ENCODE measurements at places on chromosomes 7 and 10. TPM values are rescaled to one million over a fixed set of nuclear protein-coding genes. Genes with fewer than 3 reads are reported as not detected.

NOLC1 gene
- polyA plus RNA-seq: 60.9 TPM

PGAM2 gene
- polyA plus RNA-seq: not detected

HOXA10 gene
- polyA plus RNA-seq: 0.47 TPM

C10orf105 gene
- 0.01 TPM for polyA plus RNA-seq

SLC18A3 gene
- polyA plus RNA-seq: not detected

TAS2R3 gene
- polyA plus RNA-seq: 0.19 TPM

DNA sequence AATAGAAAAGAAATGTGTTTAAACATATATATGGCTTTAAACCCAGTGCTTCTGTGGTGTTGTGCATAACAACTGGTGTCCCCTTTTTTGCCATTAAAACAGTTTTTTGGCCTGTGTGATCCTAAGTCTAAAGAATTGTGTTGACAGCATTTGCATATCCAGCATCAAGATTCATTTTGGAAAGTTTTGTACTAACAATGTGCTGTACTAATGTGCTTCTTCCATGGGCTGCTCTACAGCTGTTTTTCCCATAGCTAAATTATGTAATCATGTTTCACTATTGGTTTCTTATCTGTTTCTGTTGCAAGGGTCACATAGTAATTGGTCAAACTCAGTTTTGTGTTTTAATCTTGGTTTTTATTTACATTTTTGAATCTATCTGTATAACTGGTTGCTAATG lies 5.5 kb downstream of the CNNM2 start:
- no peak for DNase-seq

- no peak for DNase-seq
These were observed 9.5 kb upstream of the TRPV6 start for GRCh38 chr7:142894985-142895593.

DNA sequence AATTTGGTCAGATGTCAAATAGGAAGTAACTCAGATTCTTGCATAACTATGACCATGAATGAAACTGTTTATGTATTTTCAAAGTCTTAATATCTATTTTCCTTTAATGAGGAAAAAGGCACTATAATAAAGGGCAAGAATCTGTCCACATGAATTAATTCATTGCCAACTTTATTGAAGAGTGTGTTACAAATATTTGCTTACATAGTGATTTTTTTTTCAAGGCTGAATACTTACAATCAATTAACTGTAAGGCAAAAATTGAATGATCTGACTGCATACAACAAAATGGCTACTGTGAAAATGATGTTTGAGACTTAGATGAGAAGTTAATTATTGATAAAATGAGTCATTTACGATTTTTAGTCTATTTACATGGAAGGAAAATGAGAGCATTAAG lies 475.0 kb downstream of the DNAJB9 start:
- DNase-seq: no peak

DNA sequence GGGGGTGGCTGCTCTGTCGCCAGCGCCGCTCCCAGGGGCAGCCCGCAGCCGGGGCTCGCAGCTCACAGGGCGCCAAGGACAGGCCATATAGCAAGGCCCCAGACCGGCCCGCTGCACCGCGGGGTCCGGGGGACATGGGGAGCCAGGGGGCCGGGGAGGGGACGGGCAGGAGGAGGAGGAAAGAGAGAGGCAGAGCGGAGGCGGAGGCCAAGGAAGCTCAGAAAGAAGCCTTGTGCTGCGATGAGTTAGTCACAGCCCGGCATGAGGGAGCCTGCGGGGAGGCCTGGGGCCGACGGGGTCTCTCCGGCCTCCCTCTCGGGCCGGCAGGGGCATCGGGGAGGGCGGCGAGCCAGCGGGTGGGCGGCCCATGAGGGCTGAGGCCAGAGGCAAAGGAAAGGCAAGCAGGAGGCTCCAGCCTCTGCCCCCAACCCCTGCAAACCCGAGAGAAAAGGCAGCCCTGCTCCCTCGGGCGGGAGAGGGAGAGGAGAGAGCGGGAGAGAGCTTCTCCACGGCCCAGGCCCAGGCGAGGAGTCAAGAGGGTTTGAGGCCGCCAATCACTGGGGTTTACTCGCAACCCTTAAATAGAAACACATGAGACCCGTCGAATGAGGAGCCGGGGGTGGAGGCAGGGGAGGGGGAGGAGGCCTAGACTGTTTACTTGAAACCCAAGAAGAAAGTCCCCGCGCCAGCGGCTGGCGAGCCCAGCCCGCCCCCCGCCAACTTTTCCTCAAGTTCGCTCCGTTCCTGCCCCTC lies 167.9 kb downstream of the NEURL1 start:
- DNase-seq: peak; percentile 88

DNA sequence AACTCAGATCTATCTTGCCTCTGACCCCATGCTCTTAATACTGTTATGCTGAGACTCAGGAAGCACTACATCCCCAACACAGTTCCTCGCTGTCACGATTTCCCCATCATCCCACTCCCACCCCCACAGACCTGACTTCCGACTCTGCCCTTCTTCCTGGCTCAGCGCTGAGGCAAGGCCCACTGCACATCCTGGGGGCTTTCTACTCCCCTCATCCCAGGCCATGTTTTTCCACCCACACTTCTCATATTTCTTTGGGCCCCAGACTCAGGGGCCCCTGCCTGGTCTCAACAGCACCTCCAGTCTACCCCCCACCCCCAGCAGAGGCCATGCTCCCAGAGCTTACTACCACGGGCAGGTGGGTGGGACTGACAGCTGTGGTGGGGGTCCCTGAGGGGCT lies 7.7 kb upstream of the NDST2 start:
- no peak for DNase-seq

GRCh38 chr7:32204361-32205018 lies 134.3 kb upstream of the PDE1C start:
- peak; percentile 41 for DNase-seq

DNA sequence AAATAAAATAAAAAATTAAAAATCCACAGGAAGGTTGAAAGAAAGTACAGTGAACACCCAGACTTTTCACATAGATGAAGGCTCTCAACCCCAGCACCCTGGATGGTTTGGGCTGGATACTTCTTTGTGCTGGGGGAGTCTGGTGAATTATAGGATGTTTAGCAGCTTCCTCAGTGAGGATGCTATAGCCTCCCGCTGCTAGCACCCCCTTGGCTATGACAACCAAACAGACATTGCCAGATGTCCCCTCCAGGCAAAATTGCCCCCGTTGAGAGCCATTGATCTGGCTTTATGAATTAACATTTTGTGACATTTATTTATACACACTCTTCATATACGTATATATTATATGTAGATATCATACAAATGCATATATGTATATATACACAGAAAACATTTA lies 21.6 kb downstream of the SMKR1 start:
- DNase-seq: no peak

GRCh38 chr10:129601737-129602136 lies 134.7 kb downstream of the MGMT start:
- no peak for DNase-seq

DNA sequence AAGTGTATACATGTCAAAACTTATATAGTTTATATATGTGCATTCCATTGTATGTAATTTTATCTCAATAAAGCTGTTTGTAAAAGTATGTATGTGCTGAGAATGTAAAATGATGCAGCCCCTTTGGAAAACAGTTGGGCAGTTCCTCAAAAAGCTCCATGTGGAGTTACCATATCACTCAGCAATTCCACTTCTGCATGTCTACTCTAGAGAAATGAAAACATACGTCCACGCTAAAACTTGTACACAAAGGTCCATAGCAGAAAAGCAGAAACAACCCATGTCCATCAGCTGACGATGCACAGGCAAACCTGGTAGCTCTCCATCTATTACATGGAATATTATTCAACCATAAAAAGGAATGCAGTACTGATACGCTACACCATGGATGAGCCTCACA lies 8.3 kb upstream of the RGS10 start:
- no peak for DNase-seq

DNA sequence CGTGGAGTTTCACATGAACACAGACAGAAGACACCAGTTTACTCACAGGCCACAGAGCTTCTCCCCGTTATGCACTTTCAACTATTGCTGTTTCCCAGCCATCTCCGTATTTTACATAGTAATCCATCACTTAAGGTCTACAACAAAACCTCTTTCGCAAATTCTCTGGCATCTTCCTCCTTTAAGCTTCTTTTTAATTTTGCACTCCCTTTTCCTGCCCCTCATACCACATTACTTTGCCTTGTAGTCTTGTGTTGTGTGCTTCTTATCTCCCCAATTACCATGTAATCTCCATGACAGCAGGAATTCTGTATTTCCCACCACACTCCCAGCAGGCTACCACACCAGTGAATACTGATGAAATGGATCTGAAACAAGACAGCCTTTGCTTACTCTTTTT lies 87.3 kb downstream of the ODAD2 start:
- DNase-seq: no peak

DNA sequence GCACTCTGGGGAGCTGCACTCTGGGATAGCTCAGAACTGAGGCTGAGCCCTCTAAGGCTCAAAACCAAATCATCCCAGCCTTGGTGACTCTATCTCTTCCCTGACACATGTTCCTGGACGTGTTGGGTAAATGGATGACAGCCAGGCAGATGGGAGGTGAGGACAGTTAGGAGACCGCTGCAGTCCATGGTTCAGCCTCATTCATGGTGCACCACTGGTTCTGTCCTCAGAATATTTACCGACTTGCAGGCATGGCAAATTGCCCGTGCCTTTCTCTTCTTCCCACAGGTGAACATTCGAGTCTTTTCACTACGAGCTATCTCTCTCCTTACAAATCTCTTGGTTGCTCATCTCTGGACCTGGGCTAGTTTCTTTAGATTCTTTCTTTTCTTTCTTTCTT lies 80.3 kb upstream of the EFCAB10 start:
- DNase-seq: no peak

DNA sequence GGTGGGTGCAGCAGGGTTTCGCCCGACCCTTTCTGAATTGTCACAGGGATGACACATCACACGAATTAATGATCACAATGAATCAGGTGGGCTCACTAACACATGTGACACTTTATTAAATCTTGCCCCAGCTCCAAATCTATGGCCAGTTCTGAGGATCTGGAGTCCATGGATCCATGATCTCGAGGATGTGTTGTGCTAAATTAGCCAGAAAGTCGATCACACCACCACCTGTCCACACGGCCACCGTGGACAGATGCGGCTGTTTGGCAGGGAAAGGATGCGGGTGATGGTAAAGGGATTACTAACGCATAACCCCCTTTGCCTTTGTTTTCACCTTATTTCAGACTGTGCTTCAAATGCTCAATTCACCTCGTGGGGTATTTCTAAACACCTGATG lies 96.4 kb downstream of the COBL start:
- no peak for DNase-seq

GRCh38 chr10:58152673-58153263 lies 114.9 kb downstream of the IPMK start:
- peak; percentile 23 for DNase-seq

- no peak for DNase-seq
These were observed 123.8 kb upstream of the SLC26A5 start for GRCh38 chr7:103569621-103570305.

DNA sequence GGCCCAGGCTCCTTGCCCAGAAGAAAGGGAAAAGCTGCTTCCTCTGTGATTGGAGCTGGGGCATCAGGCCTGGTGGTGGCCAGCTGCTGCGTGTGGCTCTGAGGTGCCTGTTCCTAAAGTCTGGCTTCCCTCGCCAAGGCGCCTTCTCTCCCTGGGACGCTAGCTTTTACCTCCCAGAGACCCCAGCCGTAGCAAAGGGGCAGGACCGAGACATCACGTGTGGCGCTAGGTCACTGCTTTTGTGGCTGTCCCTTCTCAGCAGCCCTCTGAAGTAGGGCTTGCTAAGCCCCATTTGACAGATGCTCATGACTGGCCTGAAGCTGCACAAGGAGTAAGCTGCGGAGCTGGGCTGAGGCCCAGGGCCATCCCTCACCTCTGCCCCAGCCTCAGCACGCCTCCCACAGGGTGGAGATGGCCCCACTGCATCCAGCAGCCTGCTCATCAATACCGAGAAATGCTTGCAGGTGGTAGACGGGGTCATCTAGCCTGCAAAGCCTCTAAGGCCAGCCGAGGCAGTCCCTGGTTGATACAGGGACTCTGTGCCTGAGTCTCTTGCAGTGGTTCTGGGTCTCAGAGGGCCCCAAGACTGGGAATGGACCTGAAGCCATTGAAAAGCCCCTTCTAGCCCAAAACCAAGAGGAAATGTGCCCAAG lies 171.2 kb downstream of the LCOR start:
- no peak for DNase-seq

GRCh38 chr7:154965014-154965413 lies 37.9 kb downstream of the PAXIP1 start:
- no peak for DNase-seq

DNA sequence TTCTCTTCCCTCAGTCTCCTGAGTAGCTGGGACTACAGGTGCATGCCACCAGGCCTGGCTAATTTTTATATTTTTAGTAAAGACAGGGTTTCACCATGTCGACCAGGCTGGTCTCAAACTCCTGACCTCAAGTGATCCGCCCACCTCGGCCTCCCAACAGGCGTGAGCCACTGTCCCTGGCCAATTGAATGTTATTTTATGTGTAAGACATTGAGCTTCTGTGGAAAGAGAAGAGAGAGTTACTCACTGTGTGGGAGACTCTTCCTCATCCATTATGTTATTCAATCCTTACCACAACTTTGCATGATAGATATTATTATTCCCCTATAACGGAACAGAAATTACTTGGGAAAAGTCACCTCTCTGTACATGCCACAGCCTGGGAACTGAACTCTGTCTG lies 32.6 kb upstream of the MXI1 start:
- DNase-seq: no peak

- no peak for DNase-seq
These were observed 117.5 kb downstream of the PARD3 start for GRCh38 chr10:34697351-34698247.

GRCh38 chr10:96681524-96681923 lies 38.8 kb downstream of the PIK3AP1 start:
- no peak for DNase-seq

DNA sequence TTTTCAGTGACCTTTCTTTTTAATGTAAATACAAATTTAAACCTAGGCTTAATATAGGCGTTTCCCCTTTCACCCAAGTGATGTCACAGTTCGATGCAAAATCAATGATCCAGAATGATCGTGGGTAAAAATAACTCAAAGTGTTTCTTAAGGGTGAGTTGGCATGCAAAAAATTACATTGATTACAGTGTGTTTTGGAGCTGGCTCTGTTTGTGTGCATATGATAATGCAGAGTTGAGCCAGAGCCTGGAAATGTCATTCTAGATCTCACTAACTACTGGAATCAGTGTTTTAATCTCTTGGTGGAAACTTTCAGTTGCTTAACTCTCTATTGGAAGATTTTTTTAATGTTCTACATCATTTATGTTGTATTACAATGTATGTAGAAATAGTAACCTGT lies 72.5 kb upstream of the MXI1 start:
- no peak for DNase-seq

DNA sequence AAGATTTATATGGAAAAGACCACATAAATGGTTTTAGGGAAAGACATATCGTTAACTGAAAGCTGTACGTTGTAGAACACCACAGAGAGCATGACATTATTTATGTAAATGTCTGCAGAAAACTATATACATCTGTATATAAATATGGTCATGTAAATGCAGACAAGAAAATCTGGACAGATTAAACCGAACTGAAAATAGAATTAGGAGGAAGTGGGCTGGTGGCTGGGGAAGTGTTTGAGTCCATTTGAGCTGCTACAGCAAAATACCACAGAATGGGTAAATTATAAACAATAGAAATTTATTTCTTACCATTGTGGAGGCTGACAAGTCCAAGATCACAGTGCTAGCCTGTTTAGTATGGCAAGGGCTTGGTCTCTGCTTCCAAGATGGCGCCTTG lies 56.3 kb upstream of the USP6NL start:
- DNase-seq: no peak

- no peak for DNase-seq
These were observed 3.9 kb downstream of the MYL10 start for GRCh38 chr7:101625031-101625791.
